Islet precursor cell (in vitro differentiated cells): ENCODE measurements at places on chromosomes 3 and 15.
A peak's percentile ranks its signal among the peaks of the same experiment; 100 is the strongest.

GRCh38 chr15:63559753-63560152 is 37.4 kb upstream of the FBXL22 start:
- DNase-seq, result no peak

- peak; percentile 55 for DNase-seq
These were observed 223.2 kb upstream of the LMCD1 start for GRCh38 chr3:8278448-8278847.

GRCh38 chr15:85318732-85319076 is 61.7 kb upstream of the AKAP13 start:
- DNase-seq, result no peak

DNA sequence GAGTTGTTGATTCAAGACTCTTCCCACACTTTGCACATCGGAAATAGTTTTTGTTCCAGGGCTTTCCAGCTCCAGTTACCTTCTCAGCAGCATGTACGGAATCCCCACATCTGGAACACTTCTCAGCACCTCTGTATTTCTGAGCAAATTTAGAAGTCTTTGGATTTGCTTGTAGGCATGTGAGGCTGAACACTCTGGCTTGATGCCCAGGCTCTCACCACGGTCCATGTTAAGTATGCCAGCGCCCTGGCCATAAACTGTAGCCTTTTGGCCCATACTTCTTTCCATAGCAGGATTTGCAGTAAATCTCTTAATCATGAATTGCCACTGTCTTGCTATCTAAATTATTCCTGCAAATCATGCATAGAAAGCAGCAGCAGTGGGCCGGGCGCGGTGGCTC is 24.4 kb downstream of the ATP2C1 start:
- no peak for DNase-seq

DNA sequence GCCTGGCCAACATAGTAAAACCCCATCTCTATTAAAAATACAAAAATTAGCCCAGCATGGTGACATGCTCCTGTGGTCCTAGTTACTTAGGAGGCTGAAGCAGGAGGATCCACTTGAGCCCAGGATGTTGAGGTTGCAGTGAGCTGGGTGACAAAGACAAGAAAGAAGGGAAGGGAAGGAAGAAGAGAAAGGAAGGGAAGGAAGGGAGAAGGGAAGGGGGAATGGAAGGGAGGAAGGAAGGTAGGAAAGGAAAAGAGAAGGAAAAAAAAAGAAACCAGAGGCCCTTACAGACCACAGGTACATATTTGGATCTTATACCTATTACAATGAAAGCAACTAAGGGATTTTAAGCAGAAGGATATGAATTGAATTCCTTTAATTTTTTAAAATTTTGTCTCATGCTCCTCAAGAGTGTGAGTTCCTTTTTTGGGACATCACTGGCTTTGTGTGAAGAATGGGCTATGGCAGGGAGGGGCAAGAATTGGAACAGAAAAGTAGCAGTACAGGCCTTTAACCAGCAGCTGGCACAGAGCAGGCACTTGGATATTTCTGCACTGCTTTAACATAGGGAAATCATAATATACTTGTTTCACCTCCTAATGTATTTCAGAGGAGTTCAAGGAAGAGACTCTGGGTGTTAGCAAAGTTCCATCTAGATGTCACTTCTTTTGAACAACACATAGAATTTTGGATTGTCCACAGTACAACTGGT is 7.9 kb downstream of the RAB27A start:
- no peak for DNase-seq

GRCh38 chr15:89674526-89674925 is 4.6 kb downstream of the PLIN1 start:
- no peak for DNase-seq

GRCh38 chr15:50162969-50163718 is 18.9 kb upstream of the SLC27A2 start:
- DNase-seq, result peak; percentile 59

- DNase-seq, result no peak
These were observed 459.4 kb upstream of the TPRG1 start for GRCh38 chr3:188712248-188712924.

DNA sequence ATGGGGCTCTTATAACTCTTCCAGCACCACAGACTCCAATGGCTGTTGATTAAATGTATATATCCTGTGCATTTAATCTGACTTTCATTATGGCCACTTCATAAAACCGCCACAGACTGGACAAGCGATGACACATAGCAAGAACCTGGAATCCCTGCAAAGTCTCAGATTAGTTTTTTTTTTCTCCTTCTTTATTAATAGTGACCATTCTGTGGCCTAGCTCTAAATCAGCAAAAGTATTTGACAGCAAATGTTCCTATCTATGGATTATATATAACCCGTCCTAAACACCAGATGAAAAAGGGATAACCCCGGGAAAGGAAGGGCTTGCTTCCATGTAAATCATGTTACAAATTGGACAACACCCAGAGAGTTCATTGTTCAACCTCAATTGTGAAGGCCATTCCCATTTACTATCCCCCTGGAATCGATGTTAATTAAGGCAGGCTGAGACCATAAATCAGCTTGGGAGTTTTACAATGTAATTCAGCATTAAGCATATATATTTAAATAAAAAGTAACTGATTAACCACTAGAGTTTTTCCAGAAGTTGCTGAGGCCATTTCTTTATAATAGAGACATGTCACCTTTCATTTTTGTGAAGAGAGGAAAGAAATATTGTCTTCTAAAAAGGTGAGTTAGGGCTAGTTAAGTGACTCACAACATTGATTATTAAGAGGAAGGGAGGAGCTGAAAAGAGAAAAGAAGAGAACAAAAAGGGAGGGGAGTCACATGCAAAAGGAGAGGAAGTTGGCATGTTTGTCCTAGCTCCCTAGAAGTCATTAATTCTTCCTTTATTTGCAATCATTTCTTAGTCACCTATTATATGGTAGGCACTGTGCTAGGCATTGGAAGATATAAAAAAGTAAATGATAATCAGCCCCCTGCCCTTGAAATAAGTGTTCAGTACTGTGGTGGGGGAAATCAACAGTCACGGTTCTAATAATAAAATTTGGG is 26.2 kb downstream of the ALDH1A2 start:
- no peak for DNase-seq
